Activated CD4-positive, alpha-beta T cell treated with anti-CD3 and anti-CD28 coated beads, Interleukin-2, Interleukin-6, amounts not matched to agents 100 ng/mL and 50 ng/mL, durations not matched to agents 16 hours and 8 hours (primary cell): ENCODE measurements at places on chromosomes 5 and 9.

DNA sequence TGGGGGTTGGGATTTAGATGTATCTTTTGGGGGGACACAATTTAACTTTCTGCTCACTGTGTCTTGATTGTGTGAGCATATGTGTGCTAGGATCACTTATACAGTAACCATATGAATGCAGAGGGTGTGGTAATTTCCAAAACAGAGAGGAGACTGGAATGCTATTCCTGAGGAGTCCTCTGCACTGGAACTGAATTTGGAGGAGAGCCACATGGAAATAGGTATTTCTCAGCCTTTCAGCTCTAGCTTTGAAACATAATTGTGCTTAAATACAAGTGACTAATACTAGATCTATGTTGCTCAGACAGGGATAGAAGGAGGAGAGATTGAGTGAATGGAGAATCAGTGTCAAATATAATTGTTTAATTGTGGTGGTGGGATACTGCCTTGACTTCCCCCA lies 45.5 kb downstream of the FOCAD start:
- no peak for DNase-seq

- DNase-seq = no peak
Observed at GRCh38 chr5:10762776-10763500, 1.9 kb upstream of the DAP start.

- DNase-seq = no peak
Observed at GRCh38 chr5:9239071-9239470, 306.8 kb downstream of the SEMA5A start.

DNA sequence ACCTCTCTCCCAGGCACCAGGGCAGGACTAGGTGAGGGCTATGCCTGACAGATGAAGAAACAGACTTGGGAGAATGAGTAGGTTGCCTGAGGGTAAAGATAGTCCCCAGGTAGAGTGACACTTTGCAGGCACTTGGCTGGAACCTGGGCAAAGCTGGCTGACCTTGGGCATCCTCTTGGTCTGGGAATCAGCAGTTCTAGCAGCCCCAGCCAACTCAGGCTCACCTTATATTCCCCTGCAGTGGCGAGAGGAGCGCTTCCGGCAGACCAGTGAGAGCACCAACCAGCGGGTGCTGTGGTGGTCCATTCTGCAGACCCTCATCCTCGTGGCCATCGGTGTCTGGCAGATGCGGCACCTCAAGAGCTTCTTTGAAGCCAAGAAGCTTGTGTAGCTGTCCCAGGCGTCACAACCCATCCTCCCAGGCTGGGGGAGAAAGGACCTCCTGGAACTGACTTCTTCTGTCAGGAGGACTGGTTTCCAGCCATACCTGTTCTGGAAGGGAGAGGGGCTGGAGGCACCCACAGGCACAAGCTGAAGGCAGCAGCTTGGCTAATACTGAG lies 3.1 kb downstream of the TMED9 start:
- DNase-seq = no peak

DNA sequence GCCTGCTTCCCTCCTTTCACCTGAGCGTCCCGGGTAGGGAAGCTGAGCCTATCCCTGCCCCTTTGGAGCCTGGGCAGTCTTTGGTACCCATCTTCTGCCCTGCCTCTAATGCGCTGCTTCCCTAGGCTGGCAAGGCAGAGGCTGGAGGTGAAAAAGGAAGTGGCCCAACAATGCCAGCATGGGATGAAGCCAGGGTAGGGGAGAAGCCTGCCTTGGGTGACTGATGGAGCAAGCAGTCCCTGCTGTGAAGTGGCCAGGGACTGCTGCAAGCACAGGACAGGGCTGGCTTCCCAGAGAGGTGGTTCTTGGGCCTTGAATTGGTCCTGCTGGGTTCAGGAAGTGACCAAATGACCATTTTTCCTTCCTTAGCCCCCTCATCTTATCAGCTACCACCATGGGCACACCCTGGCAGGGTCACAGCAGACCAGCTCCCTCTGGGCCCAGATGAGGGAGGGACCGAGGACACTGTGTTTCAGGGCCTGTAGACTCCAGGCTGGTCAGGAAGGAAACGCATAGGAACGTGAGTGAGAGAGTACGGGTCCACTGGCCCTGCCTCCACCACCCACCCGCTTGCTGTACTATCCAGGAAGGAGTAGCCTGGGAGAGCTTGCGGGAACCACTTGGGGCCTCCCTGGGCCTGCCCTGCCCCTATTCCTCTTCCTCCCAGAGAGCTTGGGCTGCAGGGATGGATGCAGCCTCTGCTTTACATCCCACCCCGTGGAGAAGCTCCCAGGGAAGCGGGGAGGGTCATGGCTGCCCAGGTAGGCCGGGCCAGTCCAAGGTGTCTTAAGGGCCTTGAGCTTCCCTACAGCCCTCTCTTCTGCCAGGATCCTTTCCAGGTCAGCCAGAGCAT lies 102.6 kb downstream of the DAB2IP start:
- no peak for DNase-seq

DNA sequence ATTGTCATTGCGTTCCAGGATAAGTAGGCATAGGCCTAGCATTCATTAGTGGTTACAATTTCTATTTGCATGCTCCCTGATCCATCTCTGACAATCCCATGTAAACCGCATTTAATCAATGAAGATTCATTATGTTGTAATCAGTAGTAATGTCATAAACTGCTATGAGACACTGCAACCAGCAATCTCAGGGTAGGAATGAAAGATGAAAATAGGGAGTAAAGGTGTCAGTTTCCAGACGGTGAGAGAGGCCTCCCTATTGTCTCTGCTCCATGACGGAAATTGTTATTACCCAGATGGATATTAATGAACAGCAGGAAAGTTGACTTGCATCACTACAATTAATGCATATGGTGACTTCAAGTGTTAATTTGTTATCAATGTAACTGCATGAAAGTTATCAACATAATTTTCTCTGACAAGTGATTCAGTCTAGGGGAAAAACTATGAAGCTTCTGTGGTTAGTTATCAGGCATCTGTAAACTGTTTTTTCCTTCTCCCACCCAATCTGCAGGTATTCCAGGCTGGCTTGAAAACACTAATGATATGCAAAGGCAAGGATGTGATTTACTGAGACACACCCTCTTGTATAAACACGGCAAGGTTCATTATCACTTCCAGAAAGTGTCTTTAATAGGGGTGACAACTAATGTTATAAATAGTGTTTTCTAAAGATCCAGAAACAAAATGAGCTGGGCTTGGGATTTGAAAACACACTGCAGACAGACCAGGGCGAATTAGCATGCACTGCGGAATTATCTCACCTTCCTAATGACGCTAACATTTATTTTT lies 73.5 kb downstream of the ZNF622 start:
- no peak for DNase-seq

DNA sequence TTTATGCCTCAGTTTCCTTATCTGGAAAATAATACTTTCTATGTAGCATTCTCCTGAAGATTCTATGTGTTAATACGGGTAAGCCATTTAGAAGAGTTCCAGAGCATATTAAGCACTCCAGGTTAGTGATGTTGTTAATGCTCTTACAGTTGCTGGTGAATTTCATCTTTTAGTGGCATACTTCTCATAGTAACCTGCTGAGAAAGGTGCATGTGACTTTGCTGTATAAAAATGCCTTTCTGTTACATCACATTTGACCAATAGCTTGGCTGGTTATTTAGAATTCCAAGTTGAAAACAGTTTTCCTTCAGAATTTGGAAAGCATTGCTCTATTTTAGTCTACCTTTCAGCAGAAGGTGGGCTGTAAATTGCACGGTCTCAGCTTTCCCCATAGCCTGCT lies 27.2 kb downstream of the GCNT1 start:
- no peak for DNase-seq

GRCh38 chr5:103519550-103519949 lies 43.0 kb downstream of the NUDT12 start:
- no peak for DNase-seq

DNA sequence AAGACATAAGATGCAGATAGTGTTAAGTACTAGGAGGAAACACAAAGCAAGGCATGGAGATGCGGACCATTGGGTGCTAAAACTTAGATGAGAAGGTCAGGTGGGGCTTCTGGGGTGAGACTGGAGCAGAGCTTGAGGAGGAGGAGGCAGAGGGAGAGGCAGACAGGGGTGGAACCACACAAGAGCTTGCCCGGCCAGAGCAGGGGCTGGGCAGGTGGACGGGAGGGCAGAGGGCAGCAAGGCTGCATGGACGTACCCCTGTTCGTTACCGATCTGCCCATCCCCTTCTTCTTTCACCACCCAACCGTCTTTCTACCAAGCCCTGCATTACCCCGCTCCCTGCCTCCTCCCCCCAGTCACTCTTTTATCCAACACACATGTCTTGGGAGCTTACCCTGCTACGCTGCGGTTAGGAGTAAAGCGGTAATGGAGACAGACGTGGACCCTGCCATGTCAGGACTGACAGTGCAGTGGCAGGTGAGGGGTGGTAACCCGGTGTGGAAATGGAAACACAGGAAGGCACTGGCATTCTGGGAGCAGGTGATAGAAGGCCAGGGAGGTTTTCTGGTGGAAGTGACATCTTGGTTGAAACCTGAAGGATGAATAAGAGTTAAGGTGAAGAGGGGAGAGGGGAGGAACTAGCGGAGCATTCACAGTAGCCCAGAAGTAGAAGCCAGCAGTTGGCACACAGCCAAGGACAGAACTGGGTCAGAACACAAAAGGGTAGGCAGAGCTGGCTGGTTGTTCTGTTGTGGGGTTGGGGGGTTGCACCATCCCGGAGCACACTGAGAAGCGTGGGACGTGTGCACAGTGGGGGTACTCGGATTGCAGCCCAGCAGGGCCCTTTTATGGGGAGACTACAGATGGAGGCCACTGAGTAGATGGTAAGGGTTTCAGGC lies 167.2 kb downstream of the CACNA1B start:
- no peak for DNase-seq

DNA sequence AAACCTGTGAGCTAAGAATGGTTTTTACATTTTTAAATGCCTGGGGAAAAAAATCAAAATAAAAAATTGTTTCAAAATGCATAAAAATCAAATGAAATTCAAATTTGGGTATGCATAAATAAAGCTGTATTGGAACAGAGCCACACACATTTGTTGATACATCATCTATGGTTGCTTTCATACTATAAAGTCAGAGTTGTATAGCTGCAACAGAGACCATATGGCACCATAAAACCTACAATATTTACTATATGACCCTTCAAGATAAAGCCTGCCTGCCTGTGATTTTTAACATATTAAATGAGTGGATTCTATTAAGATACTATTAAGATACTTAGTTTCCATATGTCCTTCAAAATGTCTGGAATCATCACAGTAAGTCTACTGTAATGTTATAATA lies 40.0 kb downstream of the AUH start:
- no peak for DNase-seq

DNA sequence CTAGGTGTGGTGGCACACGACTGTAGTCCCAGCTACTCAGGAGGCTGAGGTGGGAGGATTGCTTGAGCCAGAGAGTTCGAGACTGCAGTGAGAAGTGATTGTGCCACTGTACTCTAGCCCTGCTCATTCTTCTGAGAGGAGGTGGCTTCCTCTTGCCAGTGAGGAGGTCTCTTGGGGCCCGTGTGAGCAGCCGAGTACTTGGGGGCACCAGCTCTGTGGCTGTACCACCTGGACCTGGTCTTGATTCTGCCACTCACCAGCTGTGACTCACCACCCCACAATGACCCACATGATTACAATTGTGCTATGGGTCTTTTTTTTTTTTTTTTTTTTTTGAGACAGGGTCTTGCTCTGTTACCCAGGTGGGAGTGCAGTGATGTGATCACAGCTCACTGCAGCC lies 18.0 kb upstream of the CRB2 start:
- no peak for DNase-seq

GRCh38 chr9:18208166-18209059 lies 265.5 kb upstream of the ADAMTSL1 start:
- DNase-seq = no peak

GRCh38 chr5:180642779-180643178 lies 6.6 kb downstream of the FLT4 start:
- DNase-seq = no peak

GRCh38 chr9:122286764-122287163 lies 22.1 kb downstream of the MRRF start:
- no peak for DNase-seq

- DNase-seq = no peak
Observed at GRCh38 chr5:7852542-7852941, 1.6 kb upstream of the CFAP90 start.

- no peak for DNase-seq
Observed at GRCh38 chr5:172874647-172875504, 40.8 kb downstream of the ERGIC1 start.

DNA sequence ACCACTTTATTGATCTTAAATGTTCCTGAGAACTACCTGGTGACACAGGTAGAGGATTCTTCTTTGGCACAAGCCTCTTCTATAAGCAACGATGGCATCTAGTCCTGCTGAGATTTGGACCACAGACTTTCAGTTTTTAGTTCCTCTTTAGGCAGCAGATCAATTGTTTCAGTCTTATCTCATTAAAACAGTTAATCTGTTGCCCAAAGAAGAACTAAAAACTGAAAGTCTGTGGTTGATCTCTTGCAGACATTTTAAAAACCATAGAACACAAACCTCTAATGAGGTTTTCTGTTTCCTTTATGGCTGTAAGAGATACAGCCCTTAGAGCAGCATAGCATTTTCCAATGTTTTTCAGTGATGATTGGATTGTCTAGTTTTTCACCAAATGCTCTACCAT lies 480.9 kb downstream of the MTRR start:
- no peak for DNase-seq

DNA sequence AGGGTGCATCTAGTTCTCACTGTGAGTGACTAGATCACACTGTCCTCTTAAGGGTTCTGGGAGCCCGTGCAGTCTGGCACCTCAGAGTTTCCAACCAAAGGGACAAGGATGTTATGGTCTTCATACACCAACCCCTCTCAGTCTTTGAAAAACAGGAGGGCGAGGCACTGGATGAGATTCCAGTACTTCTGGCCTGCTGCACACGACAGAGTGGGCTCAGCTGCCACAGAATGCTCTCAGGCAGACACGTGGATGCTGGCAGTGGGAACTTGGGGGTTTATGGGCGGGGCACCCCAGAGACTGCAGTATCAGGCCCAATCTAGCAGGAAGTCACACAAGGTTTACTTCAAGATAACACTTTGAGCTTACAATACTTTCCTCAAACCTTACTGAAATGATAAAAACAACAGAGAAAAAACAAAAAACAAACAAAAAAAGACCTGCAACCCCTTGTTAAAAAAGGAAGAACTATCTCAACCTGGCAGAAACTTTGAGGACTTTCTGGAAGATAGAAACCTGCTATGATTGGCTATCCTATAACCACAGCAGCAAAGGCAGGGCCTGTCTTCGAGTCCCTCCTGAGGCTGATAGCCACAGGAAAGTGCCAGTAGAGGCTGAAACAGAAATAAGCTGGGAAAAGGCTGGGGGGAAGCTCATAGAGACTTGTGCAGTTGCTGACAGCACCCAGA lies 28.3 kb upstream of the TGFBR1 start:
- peak; percentile 39 for DNase-seq

GRCh38 chr5:135136546-135136945 lies 102.5 kb upstream of the PITX1 start:
- DNase-seq = no peak

- no peak for DNase-seq
Observed at GRCh38 chr5:81537905-81538547, 144.1 kb upstream of the ACOT12 start.

- no peak for DNase-seq
Observed at GRCh38 chr9:109641372-109641659, 138.7 kb upstream of the PALM2AKAP2 start.

DNA sequence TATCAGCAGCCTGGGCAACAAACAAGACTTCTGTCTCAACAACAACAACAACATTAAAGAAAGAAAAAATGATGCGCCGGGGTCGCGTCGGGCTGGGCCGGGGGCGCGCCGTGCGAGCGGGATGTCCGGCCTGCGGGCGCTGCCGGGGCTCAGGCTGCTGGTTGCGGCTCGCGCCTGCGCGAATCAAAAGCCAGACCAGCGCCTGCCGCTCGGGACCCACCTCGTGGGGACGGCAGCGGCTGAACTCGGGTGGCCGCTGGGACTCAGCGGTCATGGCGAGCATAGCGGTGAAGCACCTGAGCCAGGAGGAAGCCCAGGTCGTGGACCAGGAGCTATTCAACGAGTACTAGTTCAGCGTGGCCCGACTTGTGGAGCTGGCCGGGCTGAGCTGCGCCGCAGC lies 11.9 kb upstream of the NHP2 start:
- DNase-seq = no peak
